ENCODE measurements at places on chromosomes 1 and 21. TPM values are rescaled to one million over a fixed set of nuclear protein-coding genes. Genes with fewer than 3 reads are reported as not detected.

BATF3 gene
- total RNA-seq = 5.4 TPM

MEGF6 gene
- total RNA-seq = 13.1 TPM

PTGS2 gene
- total RNA-seq = 5.4 TPM

PYHIN1 gene
- not detected for total RNA-seq

IGSF5 gene
- 0.48 TPM for total RNA-seq

USP1 gene
- total RNA-seq = 26.4 TPM

DCDC2B gene
- not detected for total RNA-seq

CLDN19 gene
- total RNA-seq = 2.5 TPM

S1PR1 gene
- 0.48 TPM for total RNA-seq

OR2T29 gene
- not detected for total RNA-seq

IFNLR1 gene
- total RNA-seq = 8.6 TPM

AQP10 gene
- total RNA-seq = not detected

CDC42BPA gene
- total RNA-seq = 33.4 TPM

PALMD gene
- 0.17 TPM for total RNA-seq

DMBX1 gene
- total RNA-seq = not detected

TGFB2 gene
- total RNA-seq = 30.1 TPM

OR2L8 gene
- not detected for total RNA-seq

DNAJC6 gene
- 8.3 TPM for total RNA-seq

DIO1 gene
- total RNA-seq = not detected

AMY2B gene
- total RNA-seq = 6.3 TPM

TRIM67 gene
- 0.63 TPM for total RNA-seq

PRKCZ gene
- total RNA-seq = 37.0 TPM

SLC19A1 gene
- 21.7 TPM for total RNA-seq

FBXO2 gene
- 3.0 TPM for total RNA-seq

PM20D1 gene
- 1.8 TPM for total RNA-seq

RNU1-3 gene
- total RNA-seq = under 0.01 TPM

LIN9 gene
- 3.8 TPM for total RNA-seq

LAD1 gene
- total RNA-seq = 38.9 TPM

SPRR3 gene
- not detected for total RNA-seq

FAM72C gene
- total RNA-seq = not detected

RGS7 gene
- 0.34 TPM for total RNA-seq

PRAMEF25 gene
- not detected for total RNA-seq

TENT5C gene
- 0.07 TPM for total RNA-seq

CHODL gene
- total RNA-seq = 1.3 TPM

CNKSR1 gene
- total RNA-seq = 16.8 TPM

TLCD4 gene
- total RNA-seq = 4.0 TPM

SERBP1 gene
- total RNA-seq = 211 TPM

BNIPL gene
- total RNA-seq = 0.17 TPM

TAL1 gene
- total RNA-seq = 0.71 TPM

YBX1 gene
- 894 TPM for total RNA-seq

PSEN2 gene
- total RNA-seq = 31.3 TPM

ADAMTSL4 gene
- total RNA-seq = 0.46 TPM

CFAP141 gene
- not detected for total RNA-seq

RNF220 gene
- total RNA-seq = 112 TPM

ASCL5 gene
- not detected for total RNA-seq

NHLH1 gene
- total RNA-seq = 0.08 TPM

CSMD2 gene
- 0.48 TPM for total RNA-seq

DNALI1 gene
- 12.9 TPM for total RNA-seq
